ENCODE measurements at places on chromosomes 11 and 22.

DNA sequence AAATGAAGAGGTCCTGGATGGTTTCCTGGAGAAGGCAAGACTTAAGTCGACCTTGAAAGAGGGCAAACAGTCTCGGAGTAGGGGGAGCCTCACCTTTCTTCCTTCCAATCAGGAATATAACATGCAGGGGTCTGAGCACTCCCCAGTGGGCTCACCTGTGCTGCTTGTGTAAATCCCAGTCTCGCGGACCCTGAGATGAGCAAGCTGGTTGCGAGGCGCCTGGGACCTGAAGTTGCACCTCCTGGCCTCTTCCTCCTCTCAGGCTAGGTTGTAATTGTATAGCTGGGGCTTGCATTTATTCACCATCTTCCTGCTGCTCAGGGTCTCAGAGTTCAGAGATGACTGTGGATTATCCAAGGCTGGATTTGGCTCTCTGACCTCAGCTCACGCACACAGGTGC, 7.5 kb upstream of the WBP2NL start:
- no peak for DNase-seq

DNA sequence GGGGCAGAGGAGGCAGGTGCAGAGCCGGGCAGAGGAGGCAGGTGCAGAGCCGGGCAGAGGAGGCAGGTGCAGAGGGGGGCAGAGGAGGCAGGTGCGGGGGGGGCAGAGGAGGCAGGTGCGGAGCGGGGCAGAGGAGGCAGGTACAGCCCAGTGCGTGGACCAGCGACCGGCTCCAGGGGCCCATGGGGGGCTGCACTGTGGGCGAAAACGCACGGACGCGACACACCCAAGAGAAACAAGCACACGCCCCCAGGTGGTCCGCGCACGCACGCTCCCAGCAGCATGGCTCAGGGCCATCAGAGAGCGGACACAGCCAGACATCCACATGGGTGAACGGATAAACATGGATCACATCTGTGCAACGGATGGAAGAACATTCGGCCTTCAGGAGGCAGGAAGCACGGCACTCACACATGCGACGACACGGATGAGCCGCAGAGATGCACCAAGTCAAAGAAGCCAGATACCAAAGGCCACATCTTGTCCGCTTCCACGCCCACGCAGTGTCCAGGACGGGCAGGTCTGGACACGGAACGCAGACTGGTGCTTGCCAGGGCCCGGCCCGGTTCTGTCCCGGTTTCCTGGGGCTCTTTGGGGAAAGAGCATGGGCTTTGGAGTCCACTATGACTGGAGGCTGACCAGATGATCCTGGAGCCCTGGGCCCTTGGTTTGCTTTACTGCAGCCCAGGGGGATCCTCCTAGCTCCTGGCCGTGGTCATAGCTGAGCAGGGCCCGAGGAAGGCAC, 21.8 kb downstream of the OSBPL5 start:
- no peak for DNase-seq

DNA sequence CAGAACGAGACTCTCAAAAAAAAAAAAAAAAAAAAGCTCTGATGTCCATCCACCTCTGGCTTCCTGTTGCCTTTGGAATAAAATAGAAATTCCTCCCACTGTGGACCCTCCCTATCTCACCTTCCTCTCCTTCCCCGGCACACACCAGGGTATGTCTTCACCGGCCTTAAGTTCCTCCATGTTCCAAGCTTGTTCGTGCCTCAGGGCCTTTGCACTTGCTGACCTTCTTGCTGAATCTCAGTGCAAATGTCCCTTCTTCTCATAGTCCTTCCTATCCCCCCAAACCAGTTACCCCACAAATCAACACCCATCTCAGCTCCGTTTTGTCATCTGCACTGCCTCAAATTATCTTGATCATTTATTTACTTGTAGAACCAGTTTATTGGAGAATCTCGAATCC, 20.6 kb downstream of the IFT27 start:
- no peak for DNase-seq

- DNase-seq = no peak
Observed at GRCh38 chr11:86720546-86720945, 48.1 kb upstream of the ME3 start.

GRCh38 chr11:8040921-8041285, 40.1 kb upstream of the TUB start:
- no peak for DNase-seq

DNA sequence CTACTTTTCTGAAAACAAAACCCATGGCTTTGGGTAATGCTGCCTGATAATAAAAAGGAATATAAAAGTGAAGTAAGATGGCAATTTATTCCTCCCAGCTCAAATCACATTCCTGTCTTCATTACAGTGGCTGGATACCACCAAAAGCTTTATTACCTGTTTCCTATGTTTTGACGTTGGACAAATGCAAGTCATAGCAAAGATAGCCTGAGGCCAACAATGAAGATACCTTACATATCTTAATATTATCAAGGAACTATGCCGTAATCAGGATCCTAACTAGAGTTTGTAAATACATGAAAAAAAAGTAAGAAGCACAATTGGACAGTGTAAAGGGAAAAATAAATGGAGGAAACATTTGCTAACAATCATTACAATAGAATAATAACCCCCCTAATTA, 202.4 kb downstream of the SOX6 start:
- no peak for DNase-seq

DNA sequence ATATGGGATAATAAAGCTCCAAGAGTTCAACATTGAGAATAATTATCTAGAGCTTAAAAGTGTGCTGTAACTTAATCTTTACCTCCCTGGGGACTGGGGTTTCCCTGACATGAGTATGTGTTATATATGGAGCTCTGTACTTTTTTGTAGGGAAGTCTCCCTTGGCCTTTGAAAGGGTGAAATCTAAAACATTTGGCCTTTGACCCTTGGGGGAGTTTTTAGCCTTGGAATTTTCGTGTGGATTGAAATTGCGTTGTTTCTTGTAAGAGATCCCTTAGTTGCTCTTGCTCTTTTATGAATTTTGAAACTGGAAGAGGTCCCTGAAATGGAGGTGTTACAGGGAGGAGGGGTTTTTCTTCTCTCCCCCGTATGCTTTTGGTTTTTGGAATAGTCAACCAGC, 450.0 kb downstream of the NELL1 start:
- DNase-seq = no peak

GRCh38 chr11:78562398-78562797, 12.3 kb downstream of the NARS2 start:
- DNase-seq = no peak

- DNase-seq = no peak
Observed at GRCh38 chr11:23959462-23959861, 537.4 kb upstream of the LUZP2 start.

DNA sequence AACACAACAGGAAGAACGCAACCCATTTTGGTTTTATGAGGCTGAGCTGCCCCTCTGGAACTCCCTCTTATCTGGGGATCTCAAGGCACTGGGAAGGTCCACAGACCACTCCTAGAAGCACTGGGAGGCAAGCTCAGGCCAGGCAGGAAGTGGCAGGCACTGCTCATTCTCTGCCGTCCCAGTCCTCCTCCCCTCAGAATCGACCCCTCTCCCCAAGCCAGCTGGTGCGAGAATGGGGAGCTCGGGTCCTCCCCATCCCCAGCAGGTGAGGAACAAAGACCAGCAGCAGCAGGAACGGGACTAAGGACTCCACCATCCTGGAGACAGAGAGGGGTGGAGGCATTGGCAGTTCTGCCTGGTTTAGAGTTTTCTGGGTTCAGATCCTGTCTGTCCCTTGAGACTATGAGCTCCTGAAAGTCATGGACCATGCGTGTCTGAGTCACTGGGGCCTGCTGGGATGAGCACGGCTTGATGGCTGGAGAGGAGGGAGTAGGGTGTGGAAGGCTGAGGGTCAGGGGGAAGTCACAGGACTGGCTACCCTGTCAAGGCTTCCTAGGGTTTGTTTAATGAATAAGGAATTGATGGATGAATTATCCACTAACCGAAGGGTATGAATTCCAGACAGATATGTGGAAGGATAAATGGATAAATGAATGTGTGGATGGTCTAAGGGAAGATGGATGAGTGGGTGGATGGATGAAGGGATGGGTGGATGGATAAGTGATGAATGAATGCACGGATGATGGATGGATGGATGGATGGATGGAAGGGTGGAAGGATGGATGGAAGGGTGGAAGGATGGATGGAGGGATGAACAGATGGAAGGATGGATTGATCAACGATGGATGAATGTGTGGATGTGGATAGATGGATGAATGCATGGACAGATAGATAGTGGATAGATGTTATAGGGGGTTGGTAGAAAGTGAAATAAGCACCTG, 6.4 kb downstream of the MYEOV start:
- no peak for DNase-seq

GRCh38 chr11:96013461-96014213, 89.7 kb upstream of the MTMR2 start:
- no peak for DNase-seq

DNA sequence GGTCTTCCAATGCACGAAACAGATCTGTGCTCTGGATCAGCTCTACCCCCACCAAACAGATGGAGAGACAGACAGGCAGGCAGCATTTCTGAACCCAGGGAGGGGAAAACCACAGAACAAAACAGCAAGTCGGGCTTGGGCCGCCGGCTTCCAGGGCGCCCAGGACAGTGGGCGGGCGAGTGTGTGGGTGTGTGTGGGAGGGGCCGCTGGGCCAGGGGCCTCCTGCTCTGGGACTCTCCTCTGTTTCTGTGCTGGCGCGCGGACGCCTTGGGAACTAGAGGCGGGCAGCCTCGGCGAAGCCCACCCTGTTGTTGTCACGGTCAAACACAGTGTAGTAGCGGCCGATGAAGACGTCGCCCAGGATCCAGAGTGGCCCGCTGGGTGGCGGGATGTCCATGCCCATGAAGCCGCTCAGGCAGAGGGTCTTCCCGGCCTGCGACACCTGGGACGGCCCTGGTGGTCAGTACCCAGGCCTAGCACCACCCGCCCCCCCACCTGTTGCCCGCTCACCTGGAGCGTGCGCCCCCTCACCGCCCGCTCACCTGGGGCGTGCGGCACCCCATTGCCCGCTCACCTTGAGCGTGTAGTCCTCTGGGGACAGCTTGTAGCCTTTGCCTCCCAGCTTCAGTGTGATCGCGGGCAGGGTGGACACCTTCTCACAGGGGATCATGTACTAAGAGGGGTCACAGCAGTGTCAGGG, 3.0 kb upstream of the IFITM10 start:
- DNase-seq = no peak

DNA sequence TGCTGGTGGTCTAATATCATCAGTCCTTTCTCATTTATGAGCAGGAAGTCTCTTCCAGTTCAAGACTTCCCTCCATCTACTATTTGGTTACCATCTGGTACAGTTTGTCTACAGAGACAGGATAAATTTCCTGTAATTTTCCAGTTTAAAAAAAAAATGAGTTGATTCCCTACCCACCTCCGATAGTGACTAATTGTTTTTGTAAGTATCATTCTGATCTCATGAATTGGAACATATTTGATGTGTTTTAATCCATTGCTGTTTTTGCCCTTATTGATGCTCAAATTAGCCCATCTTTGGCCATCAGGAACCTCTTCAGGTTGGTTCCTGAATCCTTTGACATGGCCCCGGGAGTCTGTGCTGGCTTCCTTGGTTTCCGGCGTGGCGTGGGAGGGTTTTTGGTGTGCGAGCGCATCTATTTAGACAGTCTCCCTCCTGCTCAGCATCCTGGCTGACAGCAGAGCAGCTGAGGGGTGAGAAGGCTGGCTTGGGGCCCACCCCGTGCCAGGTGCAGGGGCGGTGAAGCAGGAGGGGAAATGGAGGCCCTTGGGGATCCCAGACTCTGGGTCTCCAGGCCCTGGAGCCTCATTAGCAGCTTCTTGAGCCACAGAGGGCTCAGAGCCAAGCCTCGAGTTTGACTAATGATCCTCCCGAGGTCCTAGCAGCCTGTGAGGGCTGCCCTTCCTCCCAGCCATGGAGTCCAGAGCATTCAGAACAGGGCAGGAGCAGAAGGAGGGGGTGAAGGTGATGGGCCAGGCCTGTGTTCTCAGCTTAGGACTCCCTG, 6.8 kb downstream of the OMP start:
- DNase-seq = no peak

- DNase-seq = no peak
Observed at GRCh38 chr11:76640501-76640900, 30.0 kb downstream of the LRRC32 start.

DNA sequence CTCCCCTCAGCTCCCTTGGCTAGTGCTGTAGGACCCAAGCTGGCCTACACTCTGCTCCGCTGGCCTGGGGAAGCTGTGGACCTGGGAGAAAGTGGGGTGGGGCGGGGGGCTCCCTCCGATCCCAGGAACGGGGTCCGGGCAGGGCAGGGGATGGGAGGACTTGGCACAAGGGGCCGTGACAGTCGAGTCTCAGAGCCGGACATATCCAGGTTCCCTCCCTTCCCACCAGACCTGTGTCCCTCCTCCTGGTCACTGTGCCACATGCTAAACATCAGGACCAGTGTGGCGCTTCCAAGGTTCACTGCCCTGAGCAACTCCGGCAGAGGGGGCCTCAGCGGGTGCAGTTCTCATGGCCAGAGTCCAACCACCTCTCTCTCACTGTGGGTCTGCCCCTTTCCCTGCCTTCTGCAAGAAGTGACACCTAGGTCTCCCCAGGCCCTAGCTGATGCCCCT, 2.0 kb downstream of the DUSP8 start:
- no peak for DNase-seq

DNA sequence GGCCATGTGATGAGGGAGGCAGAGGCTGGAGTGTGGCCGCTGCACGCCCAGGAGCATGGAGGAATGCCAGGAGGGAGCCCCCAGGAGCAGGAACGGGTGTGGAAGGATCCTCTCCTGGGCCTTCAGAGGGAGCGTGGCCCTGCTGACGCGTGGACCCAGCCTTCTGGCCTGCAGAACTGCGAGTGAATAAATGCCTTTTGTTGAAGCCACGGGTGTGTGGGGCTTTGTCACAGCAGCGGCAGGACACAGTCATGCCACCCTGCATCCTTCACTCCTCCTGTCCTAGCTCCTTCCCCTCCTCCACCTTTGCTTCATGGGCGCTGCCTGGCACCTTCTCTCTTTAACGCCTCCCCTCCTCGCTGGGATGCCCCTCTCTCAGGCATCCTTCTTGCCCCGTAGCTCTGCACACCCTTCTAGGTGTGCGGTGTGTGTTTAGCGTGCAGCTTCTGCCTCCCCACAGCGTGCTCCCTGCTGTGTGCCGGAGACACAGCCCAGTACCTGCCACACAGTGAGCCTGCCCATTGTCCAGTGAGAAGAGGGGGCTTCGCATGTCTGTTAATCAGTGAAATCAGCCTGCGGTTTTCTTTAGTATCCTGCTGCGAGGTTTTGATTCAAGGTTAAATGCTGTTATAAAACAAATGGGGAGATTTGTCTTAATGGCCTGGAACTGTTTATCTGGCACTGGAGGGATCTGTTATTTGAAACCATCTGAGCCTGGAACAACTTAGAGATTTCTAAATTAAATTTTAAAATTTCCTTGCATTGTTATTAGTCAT, 459.6 kb downstream of the TBC1D22A start:
- no peak for DNase-seq

- no peak for DNase-seq
Observed at GRCh38 chr11:57461841-57462489, 1.6 kb downstream of the RTN4RL2 start.

DNA sequence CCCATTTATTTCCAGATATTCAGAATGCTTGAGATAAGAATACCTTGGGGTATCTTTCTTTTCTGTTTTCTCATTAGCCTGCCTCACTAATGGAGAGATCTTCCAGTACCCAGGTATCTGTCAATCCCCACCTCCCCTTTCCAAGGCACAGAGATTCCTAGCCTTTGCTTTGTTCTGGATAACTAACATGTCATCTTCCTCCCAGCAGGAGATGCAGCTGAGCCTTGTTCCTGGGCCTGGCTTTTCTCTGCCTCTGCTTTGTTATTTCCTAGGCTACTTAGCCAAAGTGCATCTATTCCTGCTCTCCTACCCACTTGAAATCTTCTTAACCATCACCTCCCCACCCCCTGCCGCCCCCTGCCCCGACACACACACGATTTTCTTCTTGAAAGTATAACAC, 297.1 kb downstream of the NELL1 start:
- no peak for DNase-seq

- no peak for DNase-seq
Observed at GRCh38 chr22:50606165-50606945, 5.8 kb downstream of the MAPK8IP2 start.
